ENCODE measurements at places on chromosomes 7 and 10.
A peak's percentile ranks its signal among the peaks of the same experiment; 100 is the strongest.

- peak; percentile 45 for DNase-seq
Measured at GRCh38 chr10:31134311-31134952, 102.8 kb upstream of the ZNF438 start.

- DNase-seq, result no peak
Measured at GRCh38 chr7:33517191-33517590, 387.8 kb downstream of the BBS9 start.

DNA sequence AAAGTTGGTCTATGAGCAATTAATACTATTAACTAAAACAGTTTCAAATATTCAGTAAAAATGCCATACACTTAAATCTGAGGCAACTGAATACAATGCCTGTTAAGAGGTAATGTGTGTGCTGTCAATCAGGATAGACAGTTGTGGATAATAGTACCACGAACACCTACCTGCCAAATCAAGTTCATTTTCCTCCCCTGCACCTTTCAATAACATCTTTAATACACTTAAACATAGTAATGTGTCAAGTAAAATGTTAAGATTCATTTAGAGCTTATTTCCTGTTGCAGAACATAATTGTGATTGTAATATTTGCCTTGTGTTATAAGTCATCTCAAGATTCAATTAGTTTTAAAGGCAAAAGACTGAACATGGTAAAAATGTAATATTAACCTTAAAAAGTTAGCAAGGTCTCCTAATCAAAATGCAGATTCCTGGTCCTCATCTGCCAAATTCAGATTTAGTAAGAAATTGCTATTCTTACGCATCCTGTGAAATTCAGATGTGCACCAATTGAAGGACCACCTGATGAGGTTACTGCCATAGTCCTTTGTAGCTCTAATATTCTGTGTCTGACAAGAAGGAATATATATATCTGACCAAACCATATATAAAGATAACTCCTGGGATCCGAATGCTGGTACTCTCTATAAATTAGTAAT is 37.1 kb downstream of the COL1A2 start:
- DNase-seq, result no peak

GRCh38 chr7:108375668-108376067 is 80.6 kb downstream of the NRCAM start:
- DNase-seq, result no peak

DNA sequence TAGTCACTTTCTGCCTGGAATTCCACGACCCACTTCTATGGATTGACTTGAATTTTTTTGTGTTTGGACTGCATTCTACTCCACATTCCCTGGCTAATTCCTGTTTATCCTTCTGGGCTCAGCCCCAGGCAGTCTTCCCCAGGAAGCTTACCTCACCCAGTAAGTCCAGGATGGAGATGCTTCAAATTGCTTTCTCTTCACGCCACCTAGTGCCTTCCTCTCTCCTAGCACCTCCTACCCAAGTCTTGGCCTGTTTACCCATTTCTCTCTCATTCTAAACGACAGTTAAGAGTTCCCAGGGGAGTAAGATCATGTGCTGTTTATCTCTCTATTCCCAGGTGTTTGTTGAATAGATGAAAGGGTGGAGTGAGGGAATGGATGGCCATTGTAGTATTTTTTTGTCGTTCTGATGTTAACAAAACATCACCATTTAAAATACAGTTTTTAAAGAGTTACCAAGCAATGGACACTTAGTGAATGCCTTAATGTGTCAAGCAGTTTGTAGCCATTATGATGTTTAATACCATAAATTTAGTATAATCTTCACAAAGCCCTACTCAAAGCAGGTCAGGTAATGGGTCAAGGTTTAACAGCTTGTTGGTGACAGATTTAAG is 45.5 kb upstream of the TARP start:
- no peak for DNase-seq
